Omental fat pad (tissue), 4 donors: ENCODE measurements at places on chromosomes 6 and 20. TPM values are rescaled to one million over a fixed set of nuclear protein-coding genes. Genes with fewer than 3 reads are reported as not detected.

DNA sequence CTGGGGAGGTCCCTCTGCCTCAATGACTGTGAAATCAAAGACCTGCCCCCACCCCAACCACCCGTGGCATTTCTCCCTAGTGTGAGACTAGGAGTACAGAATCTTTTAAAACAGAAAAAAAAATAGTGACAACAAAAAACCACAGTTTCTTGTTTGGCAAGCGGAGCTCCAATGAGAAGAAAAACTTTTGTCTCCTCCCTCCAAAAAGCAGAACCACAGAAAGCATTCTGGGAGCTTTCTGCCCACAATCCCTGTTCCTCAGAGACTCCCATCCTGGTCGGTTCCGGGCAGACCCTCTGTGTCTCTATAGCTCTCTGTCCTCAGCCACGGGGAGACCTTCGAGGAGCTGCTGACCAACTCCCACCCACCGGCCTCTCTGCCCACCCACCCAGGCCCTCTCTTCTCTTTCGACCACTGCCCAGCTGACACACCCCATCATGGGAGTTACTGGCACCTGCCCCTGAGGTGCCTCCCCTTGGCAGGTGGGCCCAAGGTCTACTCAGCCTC is 4.9 kb downstream of the PREX1 start:
- DNase-seq: no peak

GRCh38 chr6:47343600-47343999 is 33.9 kb upstream of the TNFRSF21 start:
- no peak for DNase-seq

GRCh38 chr6:55014321-55015088 is 159.8 kb upstream of the HCRTR2 start:
- DNase-seq: no peak

GRCh38 chr6:149627672-149628071 is 20.8 kb downstream of the KATNA1 start:
- no peak for DNase-seq

MRAP2 gene
- total RNA-seq: not detected

DNA sequence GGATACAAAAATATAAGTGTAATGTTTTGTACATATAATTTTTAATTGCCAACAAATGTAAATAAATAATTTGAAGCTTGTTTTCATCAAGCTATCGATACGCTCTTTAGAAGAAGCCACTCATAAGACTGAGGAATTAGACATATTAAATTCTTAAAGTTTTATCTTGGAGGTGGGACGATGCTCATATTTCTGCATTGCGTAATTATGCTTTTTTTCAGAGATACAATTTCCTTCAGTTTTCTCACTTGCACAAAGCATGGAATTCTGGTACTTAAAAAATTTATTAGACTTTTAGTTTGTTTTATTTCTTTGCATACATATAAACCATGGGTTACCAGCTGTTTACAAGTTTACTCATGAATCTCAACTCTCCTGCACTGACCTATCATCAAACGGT is 980.0 kb downstream of the EYS start:
- DNase-seq: no peak

NKAPL gene
- total RNA-seq: 4.4 TPM

DNA sequence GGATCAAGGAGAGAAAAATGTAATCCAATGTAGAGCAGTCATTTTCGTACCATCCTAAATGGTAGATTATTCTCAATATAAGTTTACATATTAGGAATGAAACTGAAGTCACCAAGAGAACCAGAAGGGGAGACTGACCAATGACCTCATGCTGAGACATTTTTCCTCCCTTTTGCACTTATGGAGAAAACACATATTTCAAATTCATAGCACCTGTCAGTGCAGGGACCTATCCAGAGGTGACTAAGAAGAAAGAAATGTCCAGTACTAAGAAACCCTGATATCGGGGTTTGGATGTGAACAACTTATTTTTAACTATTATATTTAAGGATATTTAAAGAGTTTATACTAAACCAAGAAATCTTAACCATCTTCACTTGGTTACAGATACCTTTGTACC is 16.6 kb upstream of the LYRM2 start:
- DNase-seq: no peak

GRCh38 chr6:20400456-20401204 is 1.0 kb upstream of the E2F3 start:
- no peak for DNase-seq

DNA sequence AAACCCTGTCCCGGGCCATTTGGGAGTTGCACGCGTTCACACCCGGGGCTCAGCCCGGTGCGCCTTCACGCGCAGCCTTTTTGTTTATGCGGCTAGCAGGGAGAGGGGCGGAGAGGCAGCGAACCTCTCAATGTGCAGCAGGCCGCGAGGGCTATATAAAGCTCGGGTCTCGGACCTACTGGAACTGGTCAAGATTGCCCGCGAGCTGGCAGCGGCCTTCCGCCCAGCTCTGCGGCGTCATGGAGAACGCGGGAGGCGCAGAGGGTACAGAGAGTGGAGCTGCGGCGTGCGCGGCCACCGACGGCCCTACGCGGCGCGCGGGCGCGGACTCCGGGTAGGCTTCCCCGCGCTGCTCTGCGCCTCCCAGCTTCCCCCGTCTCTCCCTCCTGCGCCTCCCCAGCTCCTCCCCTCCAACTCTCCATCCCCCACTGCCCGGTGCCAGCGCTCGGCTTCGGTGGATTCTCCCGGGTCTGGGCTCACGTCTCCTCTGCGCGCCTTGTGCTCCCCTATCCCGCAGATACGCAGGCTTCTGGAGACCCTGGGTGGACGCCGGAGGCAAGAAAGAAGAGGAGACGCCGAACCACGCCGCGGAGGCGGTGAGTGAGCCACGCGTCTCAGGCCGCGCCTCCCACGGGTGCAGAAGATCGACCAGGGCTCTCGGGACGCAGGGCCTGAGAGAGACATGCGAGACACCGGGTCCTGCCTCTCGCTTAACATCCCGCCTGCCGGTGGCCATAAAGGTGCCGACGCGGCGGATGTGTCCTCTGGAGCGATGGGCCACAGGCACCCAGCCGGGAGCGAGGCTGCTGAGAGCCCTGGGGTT is at the start of gene RIPPLY2:
RIPPLY2 (plus strand) TSS at position 183 of the 823 bp plus-strand sequence; CDS start at position 240, 57 bp downstream.
- DNase-seq: no peak

- DNase-seq: no peak
These were observed 32.0 kb downstream of the TSPYL4 start for GRCh38 chr6:116221911-116222310.

- no peak for DNase-seq
These were observed 74.8 kb upstream of the SIRPA start for GRCh38 chr20:1820138-1821079.

- no peak for DNase-seq
These were observed 114.0 kb upstream of the FOXO3 start for GRCh38 chr6:108446629-108447150.

- DNase-seq: no peak
These were observed 20.4 kb downstream of the IL20RA start for GRCh38 chr6:137024237-137024990.

DNA sequence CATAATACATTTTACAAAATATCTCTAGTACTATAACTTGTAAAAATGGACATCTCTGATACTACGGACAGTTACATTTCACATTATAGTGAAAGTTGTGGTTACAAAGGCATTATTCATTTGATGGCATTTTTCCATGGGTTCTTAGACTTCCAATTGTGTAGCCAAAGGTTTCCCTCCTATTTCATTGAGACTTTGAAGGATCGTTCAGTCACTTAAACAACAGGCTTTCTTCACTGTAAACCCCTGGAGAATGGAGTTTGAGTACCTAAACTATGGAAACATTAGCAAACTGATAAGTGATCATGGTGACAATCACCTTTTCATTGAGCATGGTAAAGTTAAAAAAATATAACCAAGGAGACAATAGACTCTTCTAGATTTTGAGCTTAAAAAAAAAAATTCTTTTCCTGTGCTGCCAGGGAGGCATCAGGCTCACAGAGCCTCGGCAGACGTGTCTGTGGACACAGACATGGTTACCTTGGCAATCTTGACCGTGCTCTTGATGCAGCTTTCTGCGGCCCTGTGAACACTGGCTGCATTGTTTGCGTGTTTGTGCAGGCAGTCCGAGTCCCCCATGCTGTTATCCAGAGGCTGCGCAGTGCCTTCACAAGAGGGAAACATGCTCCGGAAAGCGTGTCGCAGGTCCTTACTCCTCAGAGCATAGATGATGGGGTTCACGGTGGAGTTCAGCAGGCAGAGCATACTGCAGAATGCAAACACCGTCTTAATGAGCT is 22.6 kb downstream of the CNR1 start:
- DNase-seq: no peak

DNA sequence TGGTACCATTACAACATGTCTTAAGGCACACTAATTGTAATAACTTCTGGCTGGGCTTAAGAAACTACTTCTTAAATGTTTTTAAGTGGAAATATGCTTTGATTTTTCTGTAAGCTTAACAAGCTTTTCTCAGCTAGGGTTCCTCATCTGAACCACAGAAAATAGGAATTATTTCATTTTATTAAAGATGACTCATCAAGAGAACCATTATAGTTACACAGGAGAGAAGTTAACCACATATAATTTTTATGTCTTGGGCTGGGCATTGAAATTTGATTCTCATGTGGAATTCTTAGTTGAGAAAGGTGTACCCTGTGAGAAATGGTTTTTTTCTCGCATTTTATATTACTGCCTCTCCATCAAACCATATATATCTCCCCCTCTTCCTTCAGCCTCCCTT is 75.1 kb downstream of the QKI start:
- no peak for DNase-seq

DNA sequence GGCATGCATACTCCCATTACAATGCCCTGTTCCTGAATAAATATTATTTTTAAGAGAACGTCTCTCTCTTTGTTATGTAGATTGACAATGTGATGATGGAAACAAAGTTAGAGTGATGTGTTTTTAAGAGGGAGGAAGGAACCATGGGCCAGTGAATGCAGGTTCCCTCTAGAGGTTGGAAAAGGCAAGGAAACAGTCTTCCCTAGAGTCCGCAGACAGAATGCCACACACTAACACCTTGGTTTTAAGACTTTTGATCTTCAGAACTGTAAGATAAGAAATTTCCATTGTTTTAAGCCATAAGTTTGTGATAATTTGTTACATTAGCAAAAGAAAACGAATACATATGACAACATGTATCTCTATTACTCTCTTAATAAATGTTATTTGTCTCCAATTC is 4.7 kb upstream of the CENPW start:
- no peak for DNase-seq

DNA sequence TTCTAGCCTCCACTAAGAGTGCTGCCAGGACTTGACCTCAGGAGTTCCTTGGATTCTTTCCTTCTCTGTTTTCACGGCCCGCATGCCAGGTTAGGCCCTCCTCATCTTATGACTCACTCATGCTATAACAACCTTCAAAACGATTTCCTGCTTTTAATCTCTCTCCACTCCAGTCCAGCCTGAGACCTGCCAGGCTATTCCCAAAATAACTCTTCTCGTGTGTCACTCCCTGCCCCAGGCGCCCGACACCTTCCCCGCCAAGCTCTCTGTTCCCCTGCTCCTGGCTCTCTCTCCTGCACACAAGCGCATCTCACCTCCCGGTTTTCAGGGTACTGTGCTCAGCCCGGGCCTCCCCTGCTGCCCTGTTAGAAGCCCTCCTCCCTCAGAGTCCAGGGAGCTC is 64.1 kb upstream of the RPS6KA2 start:
- no peak for DNase-seq

DNA sequence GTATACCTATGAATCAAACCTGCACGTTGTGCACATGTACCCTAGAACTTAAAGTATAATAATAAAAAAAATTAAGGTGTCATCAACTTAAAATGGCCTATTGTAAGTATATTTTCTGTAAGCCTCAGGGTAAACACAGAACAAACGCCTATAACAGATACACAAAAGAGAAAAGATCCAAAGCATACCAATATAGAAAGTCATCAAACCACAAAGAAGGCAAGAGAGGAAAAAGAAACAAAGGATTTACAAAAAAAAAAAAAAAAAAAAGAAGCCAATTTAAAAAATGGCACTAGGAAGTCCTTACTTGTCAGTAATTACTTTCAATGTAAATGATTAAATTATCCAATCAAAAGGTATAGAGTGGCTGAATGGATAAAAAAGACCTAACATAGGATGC is 24.6 kb upstream of the ASF1A start:
- DNase-seq: no peak

DNA sequence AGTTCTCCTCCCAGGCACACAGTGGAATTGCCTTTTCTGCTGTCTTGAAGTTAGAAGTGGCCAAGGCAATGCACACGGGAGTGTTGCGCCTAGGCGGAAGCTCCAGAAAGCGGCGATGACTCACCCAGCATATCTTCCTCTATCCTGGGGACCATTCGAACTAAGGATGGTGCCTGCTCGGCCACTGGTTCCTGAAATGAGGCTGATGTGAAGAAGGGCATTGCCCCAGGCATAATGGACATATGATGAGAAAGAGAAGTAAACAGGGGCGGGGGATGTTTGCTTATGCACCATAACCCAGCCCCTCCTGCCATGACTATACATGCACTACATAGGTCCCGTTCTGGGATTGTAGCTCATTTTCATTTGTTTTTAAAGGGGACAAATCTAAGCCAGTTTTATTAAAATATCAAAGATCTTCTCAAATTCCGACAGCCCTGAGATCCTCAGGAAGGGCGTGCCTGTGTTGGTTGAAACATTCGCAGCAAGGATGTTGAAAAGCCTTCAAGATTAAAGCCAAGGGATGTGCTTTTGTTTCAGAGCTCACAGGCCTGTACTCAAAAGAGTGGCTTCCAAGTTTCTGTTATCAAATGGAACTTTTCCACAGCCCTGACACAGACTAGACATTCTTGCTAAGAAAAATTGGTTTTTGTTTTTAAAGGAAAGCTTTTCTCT is 218.5 kb downstream of the LY86 start:
- no peak for DNase-seq

DNA sequence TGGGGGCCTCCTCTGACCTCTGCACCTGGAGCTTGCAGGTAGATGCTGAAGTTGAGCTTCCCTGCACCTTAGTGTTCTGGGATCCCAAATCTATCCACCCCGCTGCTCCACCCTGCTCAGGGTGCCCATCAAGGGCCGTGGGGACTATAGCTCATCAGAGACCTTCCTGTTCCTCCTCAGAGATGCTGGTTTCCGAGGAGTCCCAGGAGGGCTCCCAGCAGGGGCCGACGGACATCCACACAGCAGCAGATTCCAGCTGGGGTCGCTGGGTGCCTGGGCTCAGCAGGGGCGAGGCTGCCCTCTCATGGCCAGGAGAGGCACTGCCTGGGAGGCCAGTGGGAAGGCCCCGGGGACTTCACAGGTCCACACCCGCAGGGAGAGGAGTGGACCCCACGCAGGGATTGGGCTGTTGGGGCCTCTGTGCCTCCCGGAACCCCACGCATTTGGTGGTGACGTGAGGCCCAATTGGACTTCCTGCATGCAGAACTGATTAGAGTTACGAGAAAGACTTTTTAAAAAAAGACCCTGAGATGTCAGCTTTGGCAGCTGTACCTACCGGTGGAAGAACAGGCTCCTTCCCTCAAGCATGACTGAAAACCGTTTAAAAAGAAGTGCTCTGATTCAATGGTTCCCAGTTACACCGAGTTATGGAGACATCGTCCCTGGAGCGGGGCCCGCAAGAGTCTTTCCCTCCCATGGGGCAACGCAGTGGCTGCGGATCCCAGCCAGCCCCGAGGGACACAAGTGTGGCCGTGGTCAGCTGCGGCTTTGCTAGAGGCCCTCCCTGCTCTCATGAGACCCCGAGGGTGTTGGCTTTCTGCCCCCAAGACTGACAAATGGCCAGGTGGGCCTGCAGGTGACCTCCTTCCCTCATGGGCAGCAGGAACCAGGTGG is 25.3 kb upstream of the SLCO4A1 start:
- DNase-seq: peak; percentile 58

- no peak for DNase-seq
These were observed 53.5 kb upstream of the GCLC start for GRCh38 chr6:53598265-53598907.

GRCh38 chr6:108655806-108656651 is 95.3 kb downstream of the FOXO3 start:
- DNase-seq: no peak
